ENCODE measurements at places on chromosomes 6 and 20. TPM values are rescaled to one million over a fixed set of nuclear protein-coding genes. Genes with fewer than 3 reads are reported as not detected.
A peak's percentile ranks its signal among the peaks of the same experiment; 100 is the strongest.

- no peak overlapping the region for H3K27ac ChIP-seq
- no peaks in the 10 kb centered on the region for H3K36me3 ChIP-seq
- H3K27me3 ChIP-seq, result peaks cover 6% of the 10 kb centered on the region
- H3K4me1 ChIP-seq, result no peaks in the 10 kb centered on the region
- no peak overlapping the region for H3K4me3 ChIP-seq
- no peak for DNase-seq
These were observed 37.6 kb downstream of the SLC2A10 start for GRCh38 chr20:46746956-46747526.

The SRMS gene
- total RNA-seq, result not detected

GRCh38 chr6:129429956-129430355 is 280.0 kb downstream of the ARHGAP18 start:
- H3K4me3 ChIP-seq, result no peak overlapping the region
- no peaks in the 10 kb centered on the region for H3K27me3 ChIP-seq
- DNase-seq, result no peak
- no peak overlapping the region for H3K27ac ChIP-seq
- no peaks in the 10 kb centered on the region for H3K4me1 ChIP-seq

DNA sequence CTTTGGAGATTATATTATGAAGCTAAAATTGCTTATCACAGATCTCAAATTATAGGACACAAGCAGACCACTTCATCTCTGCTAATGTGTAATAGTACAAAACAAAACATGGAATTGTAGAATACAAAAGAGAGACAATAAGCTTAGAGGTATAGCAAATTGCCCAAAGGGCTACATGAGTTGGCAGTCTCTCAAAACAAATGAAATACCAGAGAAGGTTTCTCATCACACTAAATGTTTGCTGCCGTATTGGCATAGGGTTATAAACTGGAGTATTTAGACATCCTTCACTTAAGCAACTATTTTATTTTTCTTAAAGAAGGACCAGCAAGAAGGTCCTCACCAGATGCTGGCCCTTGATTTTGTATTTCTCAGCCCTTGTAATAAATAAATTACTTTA is 5.9 kb upstream of the EYA4 start:
- no peak overlapping the region for H3K4me3 ChIP-seq
- no peak for DNase-seq
- H3K27ac ChIP-seq, result no peak overlapping the region
- H3K4me1 ChIP-seq, result no peaks in the 10 kb centered on the region
- no peaks in the 10 kb centered on the region for H3K36me3 ChIP-seq
- H3K27me3 ChIP-seq, result peaks cover 17% of the 10 kb centered on the region

The PLCB4 gene
- total RNA-seq, result 14.4 TPM

DNA sequence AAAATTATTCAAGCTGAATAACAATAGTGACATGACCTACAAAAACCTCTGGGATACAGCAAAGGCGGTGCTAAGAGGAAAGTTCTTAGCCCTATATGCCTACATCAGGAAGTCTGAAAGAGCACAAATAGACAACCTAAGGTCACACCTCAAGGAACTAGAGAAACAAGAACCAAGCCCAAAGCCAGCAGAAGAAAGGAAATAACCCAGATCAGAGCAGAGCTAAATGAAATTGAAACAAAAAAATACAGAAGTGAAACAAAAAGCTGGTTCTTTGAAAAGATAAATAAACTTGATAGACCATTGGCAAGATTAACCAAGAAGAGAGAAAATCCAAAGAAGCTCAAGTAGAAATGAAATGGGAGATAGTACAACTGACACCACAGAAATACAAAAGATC is 47.6 kb upstream of the NOTCH4 start:
- H3K4me1 ChIP-seq, result no peaks in the 10 kb centered on the region
- H3K4me3 ChIP-seq, result no peak overlapping the region
- H3K36me3 ChIP-seq, result no peaks in the 10 kb centered on the region

DNA sequence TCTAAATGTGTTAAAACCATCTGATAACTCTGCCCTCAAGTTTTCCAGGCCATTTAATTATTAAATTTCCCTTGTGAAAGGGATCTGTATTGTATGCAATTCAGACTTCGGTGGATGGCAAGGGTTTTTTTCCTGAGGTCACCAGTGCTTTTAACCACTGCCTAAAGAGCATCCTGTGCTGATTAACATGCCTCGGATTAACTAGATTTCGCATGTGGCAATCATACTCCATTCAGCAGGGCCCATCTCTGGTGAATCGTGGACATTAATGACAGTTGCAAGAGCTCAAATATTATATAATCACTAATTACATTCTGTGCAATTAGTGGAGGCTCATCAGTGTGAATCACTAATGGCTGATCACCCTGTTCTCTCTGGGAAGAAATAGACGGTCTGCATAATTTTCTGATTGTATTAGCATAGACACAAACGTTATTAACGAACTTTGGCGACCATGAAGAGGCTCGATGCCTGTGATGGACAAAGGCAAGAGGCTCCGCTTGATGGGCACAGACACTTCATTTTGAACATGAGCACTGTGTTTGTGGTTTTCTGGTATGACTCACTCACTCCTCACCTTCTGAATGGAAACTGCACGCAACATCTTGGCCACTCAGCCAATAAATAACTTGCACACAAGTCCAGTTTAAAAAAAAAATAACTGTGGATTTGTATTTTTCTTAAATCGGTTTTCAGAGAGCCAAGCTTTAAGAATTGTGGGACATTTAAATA is 31.4 kb downstream of the LINC00237 start:
- no peaks in the 10 kb centered on the region for H3K27me3 ChIP-seq
- no peak overlapping the region for H3K4me3 ChIP-seq
- no peaks in the 10 kb centered on the region for H3K36me3 ChIP-seq
- no peaks in the 10 kb centered on the region for H3K4me1 ChIP-seq
- H3K27ac ChIP-seq, result no peak overlapping the region
- no peak for DNase-seq

DNA sequence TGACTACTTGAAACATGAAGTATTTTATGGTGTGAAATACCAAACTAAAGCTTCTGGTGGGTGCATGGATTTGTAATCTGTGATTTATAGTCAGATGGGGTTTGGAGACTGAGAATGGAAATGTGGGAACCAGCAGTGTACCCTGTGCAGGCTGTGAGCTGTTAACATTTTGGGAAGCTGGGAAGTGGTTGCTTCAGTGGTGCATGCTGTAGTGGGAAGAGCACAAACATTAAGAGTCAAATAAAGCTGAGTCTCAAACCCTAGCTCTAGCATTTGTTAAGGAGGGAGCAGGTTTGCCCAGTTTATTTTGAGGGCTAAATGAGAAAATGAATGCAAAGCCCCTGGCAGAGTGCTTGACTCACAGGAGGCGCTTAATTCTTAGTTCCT is 235.7 kb downstream of the ZFAND3 start:
- no peaks in the 10 kb centered on the region for H3K27me3 ChIP-seq
- H3K4me3 ChIP-seq, result no peak overlapping the region
- no peak overlapping the region for H3K27ac ChIP-seq
- peaks cover 6% of the 10 kb centered on the region for H3K36me3 ChIP-seq
- no peak for DNase-seq
- H3K4me1 ChIP-seq, result no peaks in the 10 kb centered on the region

The OR2B6 gene
- total RNA-seq, result not detected

The PHACTR1 gene
- total RNA-seq, result 9.9 TPM

DNA sequence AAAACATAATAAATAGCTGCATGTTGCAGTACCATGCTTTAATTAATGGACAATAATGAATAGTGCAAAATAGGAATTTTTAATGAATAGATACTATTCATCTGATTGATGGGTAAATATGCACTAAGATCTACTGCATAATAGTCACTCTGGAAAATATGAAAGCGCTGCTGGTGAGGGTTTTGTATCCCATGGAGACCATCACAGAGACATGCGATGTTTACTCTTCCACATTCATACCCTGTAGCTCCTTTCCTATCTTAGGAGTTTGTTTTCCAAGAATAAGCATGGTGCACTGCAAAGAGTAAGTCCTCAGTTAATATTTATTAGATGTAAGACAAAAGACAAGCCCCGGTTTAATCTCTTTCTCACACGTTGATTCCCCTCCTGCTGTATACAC is 81.4 kb downstream of the NRSN1 start:
- H3K4me3 ChIP-seq, result no peak overlapping the region
- DNase-seq, result no peak
- no peaks in the 10 kb centered on the region for H3K4me1 ChIP-seq
- H3K36me3 ChIP-seq, result no peaks in the 10 kb centered on the region
- no peaks in the 10 kb centered on the region for H3K27me3 ChIP-seq
- no peak overlapping the region for H3K27ac ChIP-seq

GRCh38 chr6:137740091-137740755 is 126.8 kb upstream of the TNFAIP3 start:
- no peaks in the 10 kb centered on the region for H3K4me1 ChIP-seq
- H3K36me3 ChIP-seq, result no peaks in the 10 kb centered on the region
- H3K27me3 ChIP-seq, result no peaks in the 10 kb centered on the region
- H3K27ac ChIP-seq, result no peak overlapping the region
- DNase-seq, result no peak

The C6orf163 gene
- 3.3 TPM for total RNA-seq

GRCh38 chr20:63006540-63007359 is at the start of gene BHLHE23:
Gene BHLHE23, minus strand, starts transcription at chr20:63006964. Its CDS starts 190 bp downstream, at chr20:63006774.
- peaks cover 3% of the 10 kb centered on the region for H3K4me1 ChIP-seq
- peak; percentile 88 for DNase-seq
- no peaks in the 10 kb centered on the region for H3K36me3 ChIP-seq

The LGSN gene
- not detected for total RNA-seq

The PNLDC1 gene
- not detected for total RNA-seq

The PCK1 gene
- total RNA-seq, result not detected

GRCh38 chr6:128694303-128695009 is 174.1 kb upstream of the PTPRK start:
- peaks cover 4% of the 10 kb centered on the region for H3K4me1 ChIP-seq
- no peaks in the 10 kb centered on the region for H3K27me3 ChIP-seq
- no peak overlapping the region for H3K4me3 ChIP-seq
- H3K36me3 ChIP-seq, result no peaks in the 10 kb centered on the region

DNA sequence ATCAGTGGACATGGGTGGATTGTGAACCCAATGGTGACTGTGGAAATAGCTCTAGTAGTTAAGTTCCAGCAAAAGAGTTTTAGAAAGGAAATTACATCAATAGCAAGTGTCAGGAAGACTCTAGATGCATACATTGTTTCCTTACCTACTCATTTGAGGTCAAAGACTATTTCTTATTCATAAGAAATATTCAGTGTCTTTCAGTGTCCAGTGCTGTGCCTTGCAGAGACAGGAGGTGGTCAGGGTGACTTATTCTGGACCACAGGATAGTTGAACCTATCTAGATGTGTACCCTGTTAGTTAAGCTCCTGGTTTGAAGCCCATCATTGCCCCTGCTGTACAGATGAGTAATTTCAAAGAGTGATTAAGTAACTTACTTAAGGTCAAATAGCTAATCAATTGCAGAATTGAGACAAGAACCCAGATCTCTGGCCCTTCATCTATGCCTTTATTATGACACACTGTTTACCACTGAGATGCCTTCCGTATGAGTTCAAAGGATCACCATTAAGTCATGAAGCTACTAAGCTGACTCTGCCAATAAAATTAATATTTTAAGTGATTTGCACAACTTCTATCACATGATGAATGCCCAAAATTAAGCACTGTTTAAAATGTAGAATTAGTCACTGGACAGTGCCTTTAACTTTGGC is 136.1 kb downstream of the PDSS2 start:
- no peaks in the 10 kb centered on the region for H3K27me3 ChIP-seq
- no peak overlapping the region for H3K27ac ChIP-seq
- peaks cover 3% of the 10 kb centered on the region for H3K4me1 ChIP-seq
- no peak for DNase-seq
- H3K4me3 ChIP-seq, result no peak overlapping the region
- H3K36me3 ChIP-seq, result no peaks in the 10 kb centered on the region

GRCh38 chr6:168150551-168151320 is 71.7 kb upstream of the FRMD1 start:
- H3K27me3 ChIP-seq, result peaks cover 17% of the 10 kb centered on the region
- no peaks in the 10 kb centered on the region for H3K36me3 ChIP-seq
- no peak overlapping the region for H3K27ac ChIP-seq
- H3K4me3 ChIP-seq, result no peak overlapping the region

DNA sequence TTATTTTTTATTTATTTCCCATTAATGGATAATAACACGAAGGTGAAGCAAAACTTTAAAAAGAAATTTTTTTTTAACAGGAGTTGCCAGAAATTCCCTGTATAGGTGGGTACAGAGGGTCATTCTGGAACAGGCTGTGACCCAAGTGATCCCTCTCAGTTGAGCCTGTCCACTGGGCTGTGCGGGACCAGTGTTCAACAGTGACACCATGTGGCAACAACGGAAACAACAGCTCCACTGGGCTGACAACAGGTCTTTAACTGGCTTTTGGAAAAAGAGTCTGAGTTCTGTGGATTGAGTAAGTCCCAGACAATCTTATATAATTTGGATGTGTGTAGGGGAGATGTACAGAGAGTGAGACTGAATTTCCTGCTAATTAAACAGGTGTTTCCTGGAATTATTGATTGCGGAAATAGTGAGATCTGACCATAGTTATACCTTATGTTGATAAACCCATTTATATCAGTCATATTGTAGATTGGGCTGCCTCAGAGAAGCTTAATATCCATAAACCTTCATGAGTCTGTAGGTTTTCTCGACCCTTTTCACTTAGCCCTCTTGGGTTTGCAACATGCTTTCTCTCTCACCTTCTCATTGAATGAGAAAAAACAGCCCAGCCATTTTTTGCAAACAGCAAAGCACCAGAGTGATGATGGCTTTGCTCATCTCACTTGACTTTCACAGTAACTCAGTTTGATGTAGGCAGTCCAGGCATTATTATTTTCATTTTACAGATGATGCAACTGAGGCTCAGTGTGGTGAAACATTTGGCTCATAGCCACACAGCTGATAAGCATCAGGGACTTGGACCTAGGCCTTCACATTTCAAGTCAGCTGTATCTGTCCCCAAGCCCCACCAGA is 17.5 kb downstream of the KIAA1755 start:
- H3K27me3 ChIP-seq, result no peaks in the 10 kb centered on the region
- H3K27ac ChIP-seq, result no peak overlapping the region
- H3K4me1 ChIP-seq, result no peaks in the 10 kb centered on the region
- peak; percentile 86 for DNase-seq

DNA sequence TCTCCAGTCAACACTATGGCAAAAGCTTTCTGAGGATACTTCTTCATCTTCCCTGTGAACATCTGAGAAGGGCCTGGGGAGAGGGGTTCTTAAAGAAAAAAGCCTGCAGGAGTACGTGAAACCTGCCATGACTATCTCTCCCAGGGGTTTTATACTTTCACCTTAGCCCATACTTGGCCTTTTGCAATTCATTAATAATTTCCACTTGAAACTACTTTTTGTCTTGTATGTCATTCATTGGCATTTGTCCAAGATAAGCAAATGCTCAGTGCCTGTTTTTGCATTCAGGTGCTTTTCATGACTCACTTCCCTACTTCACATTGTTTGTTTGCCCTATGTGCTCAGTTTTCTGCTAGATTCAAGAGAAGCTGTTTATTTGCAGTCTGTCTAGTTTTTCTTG is 580.3 kb upstream of the GJE1 start:
- no peaks in the 10 kb centered on the region for H3K27me3 ChIP-seq
- no peak for DNase-seq
- H3K27ac ChIP-seq, result no peak overlapping the region
- no peaks in the 10 kb centered on the region for H3K4me1 ChIP-seq
- H3K4me3 ChIP-seq, result no peak overlapping the region

GRCh38 chr6:167311286-167311685 is 13.6 kb upstream of the TTLL2 start:
- no peaks in the 10 kb centered on the region for H3K36me3 ChIP-seq
- H3K27me3 ChIP-seq, result no peaks in the 10 kb centered on the region
- H3K27ac ChIP-seq, result no peak overlapping the region
- peaks cover 5% of the 10 kb centered on the region for H3K4me1 ChIP-seq
- no peak for DNase-seq

The SMLR1 gene
- 0.27 TPM for total RNA-seq

The FOXF2 gene
- not detected for total RNA-seq

Data from endodermal cell (in vitro differentiated cells).